Activated T-helper 2 cell treated with anti-CD3 and anti-CD28 coated beads, Interferon-gamma antibody, Interleukin-2, Interleukin-4, amounts not matched to agents 10 μg/mL and 5 μg/mL and 100 μg/mL, durations not matched to agents 14 hours and 24 hours and 36 hours (primary cell): ENCODE measurements at places on chromosomes 2 and 18. TPM values are rescaled to one million over a fixed set of nuclear protein-coding genes. Genes with fewer than 3 reads are reported as not detected.

IGFBP2 gene
- total RNA-seq = 30.1 and 32.5 TPM in 2 replicates

NEMP2 gene
- total RNA-seq = 15.2 and 15.5 TPM in 2 replicates

GPATCH11 gene
- total RNA-seq = 14.4 and 14.9 TPM in 2 replicates

LOXHD1 gene
- not detected in 2 replicates for total RNA-seq

NCKAP5 gene
- not detected in 2 replicates for total RNA-seq

CYS1 gene
- total RNA-seq = 0.78 and 0.89 TPM in 2 replicates

FBXO36 gene
- 0.66 and 1.0 TPM in 2 replicates for total RNA-seq

REG3G gene
- not detected in 2 replicates for total RNA-seq

ABHD1 gene
- total RNA-seq = 1.2 and 1.5 TPM in 2 replicates

PSMA8 gene
- total RNA-seq = 1.2 and 1.4 TPM in 2 replicates

GPR35 gene
- 24.9 and 27.4 TPM in 2 replicates for total RNA-seq

ZNF24 gene
- total RNA-seq = 46.0 and 51.5 TPM in 2 replicates

GRHL1 gene
- 0.90 and 1.4 TPM in 2 replicates for total RNA-seq

GPBAR1 gene
- total RNA-seq = 0.41 and 0.87 TPM in 2 replicates

TMX3 gene
- total RNA-seq = 62.4 and 71.0 TPM in 2 replicates

FRZB gene
- not detected in 2 replicates for total RNA-seq

EN1 gene
- not detected in 2 replicates for total RNA-seq

IL1A gene
- 6.8 and 7.0 TPM in 2 replicates for total RNA-seq

DPYSL5 gene
- 0.05 TPM in 1 of 2 replicates, not detected in the other for total RNA-seq

DCC gene
- total RNA-seq = not detected in 2 replicates

PLA2R1 gene
- not detected in 2 replicates for total RNA-seq

PRPF40A gene
- total RNA-seq = 144 and 170 TPM in 2 replicates

CSRNP3 gene
- total RNA-seq = not detected in 2 replicates

SH3BP4 gene
- 0.05 and 0.66 TPM in 2 replicates for total RNA-seq

ARHGEF33 gene
- total RNA-seq = 0.25 TPM in 1 of 2 replicates, not detected in the other

RIT2 gene
- not detected in 2 replicates for total RNA-seq

RFTN2 gene
- total RNA-seq = not detected in 2 replicates

ALLC gene
- total RNA-seq = not detected in 2 replicates

SDC1 gene
- 0.59 and 0.62 TPM in 2 replicates for total RNA-seq

GNLY gene
- total RNA-seq = 21.9 and 23.5 TPM in 2 replicates

PGAP1 gene
- total RNA-seq = 31.2 and 31.4 TPM in 2 replicates

MRO gene
- total RNA-seq = not detected in 2 replicates

CPLX4 gene
- total RNA-seq = not detected in 2 replicates

PLB1 gene
- 1.8 and 2.0 TPM in 2 replicates for total RNA-seq

REG1B gene
- not detected in 2 replicates for total RNA-seq

RASGRP3 gene
- 1.5 and 2.5 TPM in 2 replicates for total RNA-seq

TPGS2 gene
- 81.6 and 83.3 TPM in 2 replicates for total RNA-seq

TFPI gene
- total RNA-seq = 0.41 and 0.50 TPM in 2 replicates

C2orf72 gene
- total RNA-seq = 0.32 and 0.96 TPM in 2 replicates

SLC19A3 gene
- total RNA-seq = not detected in 2 replicates

CCL20 gene
- 1.4 and 2.0 TPM in 2 replicates for total RNA-seq

CRYGD gene
- total RNA-seq = not detected in 2 replicates

TBR1 gene
- total RNA-seq = 0.02 TPM in 1 of 2 replicates, not detected in the other

LYPD6B gene
- not detected in 2 replicates for total RNA-seq
